Activated effector memory CD4-positive, alpha-beta T cell treated with Interleukin-2 at 50 U/mL for 16 hours (primary cell): ENCODE measurements at places on chromosomes 6 and 20.

DNA sequence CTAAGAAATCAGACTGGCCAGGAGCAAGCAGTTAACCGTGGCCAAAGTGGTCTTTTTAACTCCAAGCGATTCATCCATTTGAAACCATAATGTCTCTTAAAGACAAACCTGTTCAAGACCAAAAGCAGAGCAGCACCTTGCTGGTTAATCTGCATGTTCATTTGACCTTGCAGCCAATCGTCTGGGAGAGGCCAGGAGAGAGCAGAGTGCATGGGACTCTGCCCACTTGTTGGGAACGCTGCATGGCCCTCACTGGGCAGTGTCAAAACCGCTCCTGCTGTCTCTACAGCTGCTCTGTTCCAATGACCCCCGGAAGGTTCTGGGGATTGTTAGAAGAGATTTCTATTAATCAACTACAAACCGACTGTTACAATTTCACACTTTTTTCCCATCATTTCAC, 79.6 kb downstream of the OLIG3 start:
- DNase-seq = no peak

GRCh38 chr6:79040083-79040482, 38.0 kb downstream of the PHIP start:
- DNase-seq = no peak

GRCh38 chr6:41438746-41439145, 103.3 kb downstream of the NCR2 start:
- DNase-seq = no peak

DNA sequence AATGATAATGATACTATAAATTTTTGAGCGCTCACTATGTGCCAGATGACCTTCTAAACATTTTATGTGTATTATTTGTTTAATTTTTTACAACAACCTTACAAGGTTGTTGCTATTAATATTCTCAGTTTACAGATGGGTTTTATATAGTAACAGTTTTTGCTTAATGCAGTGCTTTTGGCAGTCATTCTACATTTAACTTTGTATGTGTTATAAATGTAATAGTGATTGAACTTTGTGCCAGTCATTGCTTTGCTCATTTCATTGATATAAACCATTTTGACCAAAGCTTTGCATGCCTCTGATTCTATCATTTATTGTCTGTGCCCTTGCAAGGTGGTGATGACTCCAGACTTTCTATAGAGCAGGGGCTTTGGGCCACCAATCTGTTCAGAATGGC, 206.3 kb upstream of the LAMP5 start:
- no peak for DNase-seq

DNA sequence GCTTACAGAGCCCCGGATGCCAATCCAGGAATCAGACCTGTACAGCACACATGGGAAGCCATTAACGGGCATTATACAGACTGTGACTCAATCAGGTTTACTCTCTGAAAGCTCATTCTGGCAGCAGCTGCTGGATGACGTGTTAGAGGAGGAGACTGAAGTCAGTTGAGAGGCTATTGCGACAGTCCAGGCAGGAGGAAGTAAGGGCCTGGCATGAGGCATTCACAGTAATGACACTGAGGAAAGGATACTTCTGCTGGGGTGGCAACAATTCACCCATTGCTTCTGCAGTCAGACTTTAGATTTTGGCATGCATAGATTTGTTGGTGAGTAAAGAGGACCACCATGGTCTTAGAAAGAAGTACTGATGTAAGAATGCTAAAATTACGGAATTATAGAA, 151.0 kb upstream of the HEY2 start:
- DNase-seq = no peak

DNA sequence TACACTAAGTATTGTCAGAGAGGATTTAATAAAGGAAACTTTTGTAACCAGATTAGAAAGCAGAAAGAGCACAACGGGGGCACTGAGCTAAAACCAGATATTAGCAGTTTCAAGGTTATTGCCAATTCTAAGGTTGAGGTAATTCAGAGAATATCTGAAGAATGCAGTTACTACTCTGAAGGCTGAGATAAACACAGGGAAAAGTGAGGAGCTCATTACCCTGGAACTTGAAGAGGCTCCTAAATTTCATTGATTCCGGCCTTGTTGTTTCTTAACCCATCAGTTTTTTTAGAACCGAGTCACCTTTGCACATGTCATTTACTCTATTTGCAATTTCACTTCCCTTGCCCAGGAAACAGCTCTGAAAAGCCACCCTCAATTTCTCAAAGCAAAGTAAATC, 72.4 kb upstream of the BTBD3 start:
- no peak for DNase-seq

DNA sequence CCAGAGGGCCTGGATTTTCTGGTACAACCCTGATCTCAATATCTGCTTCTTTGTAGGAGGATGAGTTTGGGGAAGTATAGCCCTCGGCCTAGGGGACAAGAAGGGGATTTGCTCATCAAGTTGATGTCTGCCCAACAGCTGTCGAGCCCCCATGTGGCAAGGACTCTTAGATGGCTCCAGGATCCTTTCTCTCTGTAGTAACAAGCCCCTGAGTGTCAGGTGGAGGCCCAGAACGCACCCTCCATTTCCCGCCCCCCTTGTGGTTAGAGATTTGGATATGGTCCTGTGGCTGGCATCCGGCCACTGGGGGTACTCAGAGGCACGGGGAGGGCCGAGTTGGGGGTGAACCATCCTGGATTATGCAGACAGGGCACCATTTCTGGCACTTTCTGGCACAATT, 50.1 kb downstream of the CTCFL start:
- DNase-seq = no peak

DNA sequence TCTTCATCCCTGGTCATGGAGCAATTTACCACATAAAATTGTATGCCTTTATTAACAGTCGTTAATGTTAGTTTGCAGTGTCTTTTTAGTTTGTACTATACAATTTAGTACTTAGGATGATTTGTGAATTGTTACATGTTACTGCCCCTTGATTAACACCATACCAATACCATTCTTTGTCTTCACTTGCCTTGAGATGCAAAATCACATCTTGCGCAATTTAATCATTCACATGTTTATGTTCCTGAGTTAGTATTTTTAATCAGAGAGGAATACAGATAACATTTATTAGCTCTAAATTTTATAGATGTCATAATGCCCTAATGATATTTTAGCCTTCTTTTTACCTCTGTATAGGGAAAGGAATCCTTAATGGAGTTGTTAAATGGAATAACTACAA, 114.1 kb downstream of the SCAF8 start:
- no peak for DNase-seq

DNA sequence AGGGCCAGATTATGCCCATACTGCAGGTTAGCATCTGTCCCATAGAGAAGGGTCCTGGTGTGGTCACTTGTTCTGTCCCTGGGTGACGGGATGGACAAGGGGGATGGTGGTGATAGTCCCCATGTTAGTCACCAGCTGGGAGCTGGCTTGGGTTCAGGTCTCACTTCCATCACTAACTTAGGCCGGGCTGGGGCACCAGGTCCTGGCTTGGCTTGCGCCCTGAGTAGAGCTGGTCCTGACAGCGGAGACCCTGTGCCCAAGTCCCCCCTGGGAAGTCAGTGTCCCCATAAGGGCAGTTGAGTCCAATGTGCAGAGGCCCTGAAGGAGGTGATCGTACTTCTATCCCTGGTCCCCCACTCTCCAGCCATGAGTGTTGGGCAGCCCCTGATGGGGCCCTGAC, 52.6 kb downstream of the ANKRD60 start:
- DNase-seq = no peak

DNA sequence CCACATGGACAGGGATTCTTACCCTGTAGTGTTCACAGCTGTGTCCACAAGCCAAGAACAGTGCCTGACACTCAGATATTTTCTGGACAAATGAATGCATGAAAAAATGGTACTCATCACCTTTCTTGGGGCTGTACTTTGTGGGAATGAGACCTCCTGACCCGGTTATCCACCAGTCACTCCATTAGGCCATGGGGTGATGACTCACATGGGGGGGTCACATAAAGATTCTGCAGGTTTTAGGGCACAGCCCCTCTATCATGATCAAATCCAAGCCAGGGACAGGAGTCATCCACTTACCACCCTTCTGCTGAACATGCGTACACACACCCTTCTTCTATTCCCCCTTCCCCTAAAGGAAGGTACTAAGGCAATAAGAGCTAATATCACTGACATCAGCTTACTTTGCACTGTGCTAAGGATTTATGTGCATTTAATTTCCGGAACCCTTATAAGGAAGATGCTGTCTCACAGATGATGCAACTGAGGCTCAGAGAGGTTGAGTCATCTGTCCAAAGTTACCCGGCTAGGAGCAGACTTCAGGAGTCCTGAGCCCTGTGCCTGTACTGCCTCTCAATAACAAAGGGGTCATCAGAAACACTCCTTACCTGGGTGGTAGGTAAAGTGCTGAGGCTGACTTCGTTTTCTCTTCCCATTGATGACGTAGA, 107.8 kb downstream of the NFATC2 start:
- DNase-seq = no peak

GRCh38 chr6:127090051-127090450, 28.4 kb upstream of the RSPO3 start:
- DNase-seq = no peak

- DNase-seq = no peak
These were observed 1.9 kb downstream of the CST7 start for GRCh38 chr20:24950836-24951525.

- no peak for DNase-seq
These were observed 84.9 kb upstream of the SCAF8 start for GRCh38 chr6:154648188-154648887.

- DNase-seq = no peak
These were observed 213.3 kb upstream of the SSTR4 start for GRCh38 chr20:22821796-22822195.

DNA sequence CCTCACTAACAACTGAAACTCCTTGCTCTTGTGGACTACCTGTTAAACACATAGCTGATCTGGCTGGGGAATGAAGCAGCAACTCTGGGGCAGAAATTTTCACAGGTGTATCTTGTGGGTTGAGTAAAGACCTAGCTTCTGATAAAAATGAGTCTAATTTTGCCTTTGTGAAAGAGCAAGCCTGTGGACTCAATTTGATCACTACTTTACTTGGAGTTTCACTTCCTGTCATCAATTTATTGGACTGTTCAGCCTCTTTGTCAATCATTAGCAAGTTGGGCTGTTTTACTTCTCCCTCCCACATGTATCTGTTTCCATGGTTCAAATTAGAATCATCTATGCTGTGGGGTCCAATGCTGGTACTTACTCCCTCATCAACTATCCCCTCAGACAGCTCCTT, 29.6 kb upstream of the CRIP3 start:
- DNase-seq = no peak

DNA sequence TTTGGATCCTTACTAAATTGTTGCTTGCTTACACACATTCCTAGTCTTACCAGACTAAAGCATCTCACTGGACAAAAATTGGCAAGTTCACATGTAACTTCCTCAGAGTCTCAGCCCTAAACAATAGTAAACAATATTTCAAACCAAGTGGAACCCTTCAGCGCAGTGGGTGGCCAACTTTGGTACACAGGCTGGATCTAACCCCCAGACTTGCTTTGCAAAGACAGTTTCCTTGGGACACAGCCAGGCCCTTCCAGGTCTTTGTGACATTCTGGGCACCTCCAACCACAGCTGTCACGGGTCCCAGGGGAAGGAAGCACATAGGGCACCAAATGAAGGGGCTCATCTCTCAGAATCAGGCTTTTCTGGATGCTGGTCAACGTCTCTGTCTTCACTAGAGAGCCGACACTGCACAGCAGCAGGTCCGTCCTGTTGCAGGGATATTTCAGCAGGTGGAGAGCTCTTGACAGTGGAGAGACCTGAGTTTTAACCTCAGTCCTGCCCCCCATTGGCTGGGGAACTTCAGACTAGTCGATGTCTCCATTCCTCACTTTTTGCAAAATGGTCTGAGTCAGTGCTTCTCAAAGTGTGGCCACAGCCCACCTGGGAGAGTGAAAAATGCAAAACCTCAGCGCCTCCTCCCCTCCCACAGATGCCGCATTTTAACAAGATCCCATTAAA, 91.4 kb downstream of the BFSP1 start:
- no peak for DNase-seq
